Astrocyte of the spinal cord (primary cell): ENCODE measurements at places on chromosomes 3 and 15.

DNA sequence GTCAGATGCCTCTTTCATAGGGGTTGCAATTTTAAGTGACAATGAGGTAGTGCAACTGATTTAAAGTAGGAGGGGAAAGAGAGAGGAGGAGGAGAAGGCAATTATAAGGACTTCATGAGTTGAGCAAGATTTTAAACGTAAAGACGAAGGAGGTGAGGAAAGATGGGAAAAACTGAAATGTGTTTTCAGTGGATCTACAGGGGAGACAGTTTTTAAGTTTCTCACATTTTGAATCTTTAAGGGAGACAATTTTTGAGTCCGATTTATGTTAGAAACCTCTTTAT, 68.7 kb upstream of the LIMD1 start:
- no peak for DNase-seq

DNA sequence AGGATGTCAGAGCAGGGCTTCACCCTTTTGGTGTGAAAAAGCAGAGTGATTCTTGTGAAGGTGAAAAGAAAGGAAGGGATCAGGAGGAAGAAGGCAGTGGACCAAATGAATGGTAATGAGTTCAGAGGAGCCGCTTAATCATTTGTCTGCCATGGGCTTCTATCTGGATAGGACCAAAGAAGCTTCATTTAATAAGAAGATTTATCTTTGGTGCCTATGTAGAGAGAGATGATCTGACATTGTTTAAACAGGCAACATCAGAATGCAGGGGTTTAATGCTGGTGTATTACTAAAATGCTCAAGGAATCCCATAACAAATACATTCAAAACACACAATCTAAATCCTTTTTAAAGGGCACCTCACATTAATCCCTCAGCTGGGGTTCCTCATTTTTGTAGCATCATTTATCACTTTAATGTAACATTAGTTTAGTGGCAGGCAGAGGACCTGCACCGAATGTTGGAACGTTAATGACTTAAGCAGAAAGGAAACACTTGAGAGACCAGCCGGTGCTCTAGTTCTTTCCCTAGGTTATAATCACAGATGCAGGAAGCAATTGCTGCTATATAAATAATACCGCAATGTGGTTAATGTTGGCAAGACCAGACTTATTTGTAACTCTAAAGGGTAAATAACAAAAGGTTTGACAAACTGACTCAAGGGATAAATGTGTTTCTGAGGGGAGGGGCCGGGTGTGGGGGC, 27.9 kb upstream of the IL1RAP start:
- peak; percentile 49 for DNase-seq

- no peak for DNase-seq
These were observed 300.0 kb downstream of the CADM2 start for GRCh38 chr3:85258819-85259218.

DNA sequence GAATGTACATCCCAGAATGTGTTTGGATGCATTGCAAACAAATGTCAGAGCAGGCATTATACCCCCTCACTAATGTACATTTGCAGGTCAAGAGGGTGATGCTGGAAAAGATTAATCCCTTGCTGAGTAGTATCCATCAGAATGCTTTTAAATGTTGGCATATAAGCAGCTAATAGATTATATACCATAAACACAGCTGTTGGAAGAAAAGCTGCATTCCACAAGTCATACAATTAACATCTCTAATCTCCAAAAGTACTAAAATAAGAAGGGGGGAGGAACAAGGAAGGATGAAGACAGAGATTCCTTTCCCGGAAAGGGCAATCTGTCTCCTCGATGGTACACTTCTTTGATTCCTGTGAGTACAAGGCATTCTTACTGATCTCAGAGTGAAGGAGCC, 445.7 kb upstream of the CDIN1 start:
- no peak for DNase-seq

GRCh38 chr3:64140651-64141050, 84.6 kb downstream of the PRICKLE2 start:
- no peak for DNase-seq

DNA sequence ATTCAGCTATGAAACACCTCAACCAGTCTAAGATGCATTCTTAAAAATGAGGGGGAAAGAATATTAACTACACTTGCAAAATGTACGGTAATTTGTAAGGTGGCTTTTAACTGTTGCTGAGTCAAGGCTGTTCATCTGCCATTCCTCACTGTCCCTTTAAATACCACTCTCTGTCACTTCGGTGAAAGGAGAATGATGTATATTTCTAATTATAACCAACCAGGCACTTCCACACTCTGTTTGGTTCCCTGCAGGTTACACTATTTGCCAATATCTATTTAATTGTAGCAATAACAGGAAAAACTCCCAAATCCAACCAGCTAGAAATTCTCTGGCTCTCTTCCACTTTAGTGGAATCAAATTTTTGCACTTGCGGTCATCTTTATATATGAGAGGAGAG, 70.5 kb upstream of the SLCO3A1 start:
- no peak for DNase-seq

GRCh38 chr15:75172284-75172820, 29.3 kb upstream of the C15orf39 start:
- no peak for DNase-seq

- DNase-seq: no peak
These were observed 43.3 kb downstream of the USP50 start for GRCh38 chr15:50503144-50503543.

- DNase-seq: no peak
These were observed 31.4 kb upstream of the MGLL start for GRCh38 chr3:127853681-127854080.

DNA sequence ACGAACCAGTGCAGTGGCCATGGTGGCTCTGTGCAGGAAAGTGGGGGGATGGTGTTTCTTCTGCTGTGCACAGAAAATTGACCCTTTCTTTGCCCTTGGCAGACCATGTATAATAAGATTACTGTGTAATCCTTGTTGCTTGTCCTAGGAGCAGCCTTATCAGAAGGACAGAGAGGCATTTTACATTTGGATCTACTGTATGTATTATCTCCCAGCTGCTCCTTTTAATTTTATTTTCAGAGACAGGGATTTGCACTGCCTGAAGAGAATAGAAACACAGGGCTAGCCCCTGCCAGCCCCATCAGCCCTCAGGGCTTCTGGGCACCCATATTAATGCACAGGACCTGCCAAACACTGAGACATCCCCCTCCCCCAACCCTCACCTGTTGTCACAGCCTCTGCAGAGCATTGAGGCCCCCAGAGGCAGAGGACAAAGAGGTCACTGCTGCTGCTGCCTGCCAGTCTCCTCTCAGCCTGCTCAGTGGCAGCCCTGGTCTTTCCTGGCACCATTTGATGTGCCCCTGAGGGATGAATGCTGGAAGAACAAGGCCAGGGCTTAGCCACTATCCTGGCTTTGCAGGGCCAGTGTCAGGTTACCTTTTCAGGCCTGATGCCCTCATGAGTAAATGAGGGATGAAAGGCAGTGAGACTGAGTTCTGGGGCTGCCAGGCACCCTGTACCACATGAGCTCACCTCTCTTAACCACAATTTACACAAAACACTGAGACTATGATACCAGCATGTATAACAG, 533.4 kb downstream of the NTRK3 start:
- DNase-seq: no peak

GRCh38 chr3:60774617-60775016, 476.6 kb downstream of the FHIT start:
- DNase-seq: no peak

DNA sequence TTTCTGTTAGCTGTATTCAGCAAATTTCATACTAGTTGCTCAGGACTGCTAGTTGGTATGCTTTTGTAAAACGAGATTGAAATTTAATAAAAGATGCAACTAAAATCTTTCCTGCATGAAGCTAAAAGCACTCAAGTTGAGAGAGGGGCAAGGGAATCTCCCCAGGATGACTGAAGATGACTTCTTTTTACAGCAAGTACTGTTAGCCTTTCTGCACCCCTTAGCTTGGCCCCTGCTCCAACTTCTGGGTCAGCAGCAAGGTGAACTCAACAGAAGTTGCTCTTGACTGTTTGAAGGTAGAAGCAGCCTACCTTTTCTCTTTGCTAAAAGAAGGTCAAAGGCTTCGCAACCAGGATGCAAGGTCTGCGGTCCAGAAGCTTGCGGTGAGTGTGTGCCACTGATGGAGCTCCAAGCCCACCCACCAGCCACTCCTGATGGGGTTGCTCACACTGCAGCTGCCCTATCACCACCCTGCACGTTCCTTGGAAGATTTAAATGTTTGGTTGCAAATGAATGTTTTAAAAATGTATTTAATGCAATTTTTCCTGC, 32.5 kb downstream of the NME9 start:
- DNase-seq: no peak

GRCh38 chr15:49023354-49023753, 22.9 kb downstream of the SECISBP2L start:
- DNase-seq: no peak

- no peak for DNase-seq
These were observed 12.3 kb upstream of the CHD2 start for GRCh38 chr15:92887869-92888268.

DNA sequence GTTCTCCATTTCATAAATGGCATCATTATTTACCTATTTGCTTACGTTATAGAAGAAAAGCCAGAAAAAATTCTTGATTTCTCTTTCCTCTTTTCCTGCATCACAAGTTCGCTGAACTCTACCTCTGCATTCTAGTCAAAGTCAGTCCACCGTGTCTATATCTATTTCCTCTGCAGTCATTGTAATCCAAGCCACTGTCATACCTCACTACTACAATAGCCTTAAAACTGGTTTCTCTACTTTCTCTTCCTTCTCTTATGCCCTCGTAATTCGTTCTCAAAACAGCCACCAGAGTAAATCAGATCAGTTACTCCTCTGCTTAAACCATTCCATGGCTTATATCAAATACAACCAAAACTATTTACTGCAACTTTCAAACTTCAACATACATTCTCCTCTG, 13.4 kb upstream of the FAM81A start:
- DNase-seq: no peak

- peak; percentile 81 for DNase-seq
These were observed 56.3 kb downstream of the BDH1 start for GRCh38 chr3:197499427-197499826.

DNA sequence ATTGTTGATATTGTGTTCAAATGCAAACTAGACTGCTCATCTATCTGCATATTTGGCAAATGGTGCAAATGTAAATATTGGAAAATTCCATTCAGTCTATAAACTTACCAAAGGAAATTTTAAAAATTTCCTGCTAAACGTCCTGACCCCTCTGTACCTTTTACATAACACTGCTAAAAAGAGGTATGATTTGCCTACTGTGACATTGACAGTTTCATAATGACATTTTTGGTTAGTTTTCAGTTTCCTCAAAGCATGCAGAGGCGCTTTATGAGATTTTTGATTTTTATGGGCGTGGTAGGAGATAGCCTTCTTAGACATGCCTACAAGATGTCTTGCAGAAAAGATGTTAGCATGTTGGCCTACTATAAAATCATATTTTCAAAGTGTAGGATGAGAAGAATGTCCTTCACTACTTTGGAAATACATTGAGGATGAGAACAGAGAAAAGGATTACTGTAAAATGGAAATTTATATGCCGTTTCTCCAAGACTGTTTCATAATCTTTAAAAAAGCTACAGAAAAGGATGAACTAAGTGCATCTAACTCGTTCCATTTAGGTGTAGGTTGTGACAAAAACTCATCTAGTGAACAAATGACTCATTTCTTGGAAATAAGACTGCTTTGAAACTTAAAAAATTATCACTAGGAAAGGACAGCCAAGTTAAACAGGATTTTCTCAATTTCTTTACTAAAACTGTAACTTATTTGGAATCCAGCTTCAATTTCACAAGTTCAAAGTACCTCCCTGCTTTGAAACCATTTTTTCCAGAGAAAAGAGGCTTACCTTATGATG, 14.5 kb upstream of the ISLR start:
- no peak for DNase-seq

DNA sequence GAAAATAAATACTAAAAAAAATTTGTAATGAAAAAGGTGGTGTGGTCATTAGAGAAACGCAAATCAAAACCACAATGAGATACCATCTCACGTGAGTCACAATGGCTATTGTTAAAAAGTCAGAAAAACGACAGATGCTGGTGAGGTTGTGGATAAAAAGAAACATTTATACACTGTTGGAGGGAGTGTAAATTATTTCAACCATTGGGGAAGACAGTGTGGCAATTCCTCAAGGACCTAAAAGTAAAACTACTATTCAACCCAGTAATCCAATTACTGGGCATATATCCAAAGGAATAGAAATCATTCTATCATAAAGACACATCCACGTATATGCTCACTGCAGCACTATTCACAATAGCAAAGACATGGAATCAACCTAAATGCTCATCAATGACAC, 120.3 kb downstream of the MYO9A start:
- peak; percentile 32 for DNase-seq

DNA sequence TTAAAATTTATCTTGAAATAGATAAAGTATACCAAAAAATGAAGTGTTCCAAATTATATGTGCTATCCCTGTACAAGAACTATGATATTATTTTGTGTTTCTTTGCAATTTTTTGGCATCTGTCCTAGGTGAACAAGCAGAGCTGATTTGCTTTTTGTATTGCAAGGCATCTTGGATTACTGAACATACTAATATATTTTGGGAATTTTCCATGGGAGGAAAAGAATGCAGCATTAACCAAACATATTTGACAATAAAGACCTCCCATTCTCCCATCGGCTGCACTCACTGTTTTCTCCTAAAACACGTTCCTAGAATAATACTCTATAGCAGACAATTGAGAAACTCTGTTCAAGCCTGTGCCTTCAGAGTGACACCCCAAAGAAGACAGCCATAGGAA, 265.1 kb upstream of the ALCAM start:
- no peak for DNase-seq

GRCh38 chr3:124837730-124838186, 49.4 kb downstream of the ITGB5 start:
- peak; percentile 64 for DNase-seq

GRCh38 chr3:190710723-190711122, 151.8 kb downstream of the GMNC start:
- no peak for DNase-seq

GRCh38 chr3:62559831-62560445, 186.6 kb upstream of the FEZF2 start:
- peak; percentile 57 for DNase-seq

DNA sequence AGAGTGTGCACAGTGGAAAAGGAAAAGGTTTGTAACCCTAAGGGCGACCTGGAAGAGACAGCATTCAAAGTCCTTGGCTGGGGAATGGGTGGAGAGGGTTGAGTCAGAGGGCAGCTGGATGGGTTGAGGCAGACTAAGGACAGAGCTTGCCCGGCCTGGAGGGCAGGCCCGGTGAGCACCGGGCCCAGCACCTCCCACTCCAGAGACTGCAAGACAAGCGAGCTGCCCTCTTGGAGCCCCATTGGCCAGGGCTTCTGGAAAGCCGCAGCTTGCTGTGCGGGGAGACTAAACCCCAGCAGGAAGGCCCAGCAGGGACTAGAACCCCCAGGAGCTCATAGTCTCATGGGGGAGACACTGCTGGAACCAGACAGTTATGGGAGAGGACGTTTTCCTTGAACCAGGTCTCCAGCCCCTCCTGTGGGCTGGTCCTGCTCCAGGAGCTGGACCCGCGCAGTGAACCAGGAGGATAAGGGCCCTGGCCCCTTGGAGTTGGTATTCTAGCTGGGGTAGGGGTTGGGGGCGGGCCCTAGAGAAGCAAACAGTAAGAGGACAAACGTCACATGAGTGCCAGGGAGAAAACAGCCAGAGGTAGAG, 59.1 kb downstream of the RGMA start:
- DNase-seq: peak; percentile 19
